Activated CD8-positive, alpha-beta memory T cell treated with anti-CD3 and anti-CD28 coated beads for 1 hour (primary cell): ENCODE measurements at places on chromosomes 11 and 22.

- DNase-seq, result no peak
Measured at GRCh38 chr11:5557751-5558150, 9.4 kb upstream of the OR52H1 start.

GRCh38 chr11:120918257-120918656, 105.6 kb upstream of the TBCEL start:
- DNase-seq, result no peak

GRCh38 chr11:120605469-120605868, 93.9 kb downstream of the GRIK4 start:
- DNase-seq, result no peak

GRCh38 chr11:68686486-68686885, 2.1 kb downstream of the GAL start:
- no peak for DNase-seq

GRCh38 chr11:112514011-112514740, 253.5 kb upstream of the PLET1 start:
- no peak for DNase-seq

DNA sequence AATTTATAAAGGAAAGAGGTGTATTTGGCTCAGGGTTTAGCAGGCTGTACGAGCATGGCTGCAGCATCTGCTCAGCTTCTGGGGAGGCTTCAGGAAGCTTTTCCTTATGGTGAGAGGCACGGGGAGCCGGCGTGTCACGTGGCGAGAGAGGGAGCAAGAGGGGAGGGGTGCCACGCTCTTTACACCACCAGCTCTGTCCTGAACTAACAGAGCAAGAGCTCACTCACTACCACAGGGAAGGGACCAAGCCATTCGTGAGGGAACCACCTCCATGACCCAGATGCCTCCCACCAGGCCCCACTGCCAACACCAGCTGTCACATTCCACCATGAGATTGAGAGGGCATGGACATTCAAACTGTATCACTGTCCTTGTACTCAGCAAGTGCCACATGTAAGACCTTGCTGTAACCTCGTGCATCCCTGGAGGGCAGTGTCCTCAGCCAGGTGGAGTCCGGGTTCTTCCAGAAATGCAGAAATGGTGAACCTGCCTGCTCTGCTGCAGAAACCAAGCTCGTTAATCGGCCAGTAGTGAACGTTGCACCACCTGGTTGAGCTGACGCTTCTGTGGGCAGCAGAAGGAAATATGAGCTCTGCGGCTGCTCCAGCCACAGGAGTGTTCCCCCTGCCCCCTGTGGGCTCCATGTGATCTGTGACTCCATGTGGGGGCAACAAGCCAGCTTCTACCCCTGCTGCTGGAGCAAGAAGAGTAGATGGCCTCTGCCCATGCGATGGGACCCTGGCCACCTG, 368.6 kb downstream of the TBC1D22A start:
- no peak for DNase-seq

DNA sequence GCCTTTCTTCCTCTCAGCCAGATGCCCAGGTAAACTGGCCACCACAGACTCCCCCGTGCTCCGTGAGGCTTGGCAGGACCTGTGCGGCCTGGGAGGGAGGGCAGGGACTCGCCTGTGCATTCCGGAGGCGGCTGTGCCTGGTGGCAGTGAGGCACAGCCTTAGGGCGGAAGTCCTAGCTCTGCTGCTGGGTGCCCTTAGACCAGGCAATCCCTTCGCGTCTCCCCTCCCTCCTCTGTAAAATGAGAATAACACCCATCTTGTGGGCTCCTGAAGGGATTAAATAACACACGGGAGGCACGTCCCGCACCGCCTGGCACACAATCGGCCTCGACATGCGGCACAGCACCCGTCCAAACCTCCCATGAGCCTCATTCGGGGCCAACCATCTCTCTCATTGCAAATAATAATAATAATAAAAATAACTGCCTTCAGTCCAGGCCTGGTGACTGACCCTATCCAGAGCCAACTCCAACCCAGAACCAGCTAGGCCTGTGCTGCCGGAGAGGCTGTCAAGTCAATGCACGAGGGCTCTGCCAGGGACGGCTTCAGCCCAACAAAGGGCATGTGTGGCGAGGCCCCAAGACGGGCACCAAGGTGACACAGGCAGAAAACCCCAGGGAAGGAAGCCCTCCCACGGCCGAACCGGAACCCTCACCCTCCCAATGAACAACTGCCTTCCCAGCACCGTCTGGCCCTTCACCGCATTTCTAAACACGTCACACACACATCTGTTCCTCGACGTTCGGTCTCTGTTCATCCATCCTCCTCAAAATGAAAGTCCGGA, 8.2 kb downstream of the LTO1 start:
- no peak for DNase-seq
